NCI-H345 (cell line): ENCODE measurements at places on chromosomes 7 and 10.

DNA sequence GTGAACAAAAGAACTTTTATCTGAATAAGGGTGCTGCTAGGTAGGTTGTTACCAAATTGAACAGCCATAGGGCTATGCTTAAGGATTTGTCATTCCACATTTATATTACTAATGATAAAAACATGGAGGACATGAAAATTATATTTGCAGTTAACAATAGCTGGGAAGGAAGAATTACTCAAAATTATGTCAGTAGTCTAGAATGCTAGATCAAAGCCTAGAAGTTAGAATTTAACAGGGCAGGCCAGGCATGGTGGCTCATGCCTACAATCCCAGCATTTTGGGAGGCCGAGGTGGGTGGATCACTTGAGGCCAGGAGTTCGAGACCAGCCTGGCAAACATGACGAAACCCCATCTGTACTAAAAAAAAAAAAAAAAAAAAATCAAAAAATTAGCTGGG lies 9.4 kb downstream of the STK17A start:
- no peak for DNase-seq

DNA sequence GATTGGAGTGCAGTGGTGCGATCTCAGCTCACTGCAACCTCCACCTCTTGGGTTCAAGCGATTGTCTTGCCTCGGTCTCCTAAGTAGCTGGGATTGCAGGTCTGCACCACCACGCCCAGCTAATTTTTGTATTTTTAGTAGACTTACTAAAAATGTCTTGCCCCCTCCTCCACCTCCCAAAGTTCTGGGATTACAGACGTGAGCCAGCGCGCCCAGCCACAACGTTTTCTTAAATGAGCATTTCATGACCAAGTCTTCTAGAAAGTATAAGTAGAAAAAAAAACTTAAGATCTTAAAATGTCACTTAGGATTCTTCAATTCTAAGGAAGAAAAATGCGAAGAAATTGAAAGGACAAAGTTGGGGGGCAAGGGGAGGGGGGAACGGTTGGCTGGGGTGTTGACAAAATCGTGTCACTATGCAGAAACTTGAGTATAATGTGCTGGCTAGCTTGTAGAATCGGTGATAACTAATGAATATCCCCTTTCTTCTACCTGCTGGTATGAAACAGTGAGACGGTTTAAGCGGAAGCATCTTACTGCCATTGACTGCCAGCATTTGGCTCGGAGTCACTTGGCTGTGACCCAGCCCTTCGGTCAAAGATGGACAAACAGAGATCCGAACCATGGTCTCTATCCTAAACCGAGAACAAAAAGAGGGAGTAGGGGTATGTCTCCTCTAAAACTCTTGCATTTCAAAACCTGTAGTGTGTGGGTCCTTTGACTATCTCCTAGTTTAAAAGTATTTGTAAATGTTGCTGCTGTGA lies 12.7 kb downstream of the FBH1 start:
- DNase-seq, result no peak

DNA sequence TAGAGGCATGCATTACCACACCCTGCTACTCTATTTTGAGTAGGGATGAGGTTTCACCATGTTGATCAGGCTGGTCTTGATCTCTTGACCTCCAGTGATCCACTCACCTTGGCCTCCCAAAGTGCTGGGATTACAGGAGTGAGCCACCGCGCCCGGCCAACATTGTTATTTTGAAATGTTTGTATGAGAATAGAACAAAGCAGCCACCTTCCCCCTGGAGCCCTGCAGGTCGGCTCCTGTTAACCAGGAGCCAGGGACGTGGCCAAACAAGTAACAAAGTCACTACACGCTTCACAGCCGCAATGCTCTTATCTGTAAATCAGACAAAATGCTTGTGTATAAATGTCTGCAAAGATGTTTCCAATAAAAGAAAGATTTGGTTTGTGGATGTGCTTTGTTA lies 295.4 kb downstream of the CNTNAP2 start:
- DNase-seq, result no peak

DNA sequence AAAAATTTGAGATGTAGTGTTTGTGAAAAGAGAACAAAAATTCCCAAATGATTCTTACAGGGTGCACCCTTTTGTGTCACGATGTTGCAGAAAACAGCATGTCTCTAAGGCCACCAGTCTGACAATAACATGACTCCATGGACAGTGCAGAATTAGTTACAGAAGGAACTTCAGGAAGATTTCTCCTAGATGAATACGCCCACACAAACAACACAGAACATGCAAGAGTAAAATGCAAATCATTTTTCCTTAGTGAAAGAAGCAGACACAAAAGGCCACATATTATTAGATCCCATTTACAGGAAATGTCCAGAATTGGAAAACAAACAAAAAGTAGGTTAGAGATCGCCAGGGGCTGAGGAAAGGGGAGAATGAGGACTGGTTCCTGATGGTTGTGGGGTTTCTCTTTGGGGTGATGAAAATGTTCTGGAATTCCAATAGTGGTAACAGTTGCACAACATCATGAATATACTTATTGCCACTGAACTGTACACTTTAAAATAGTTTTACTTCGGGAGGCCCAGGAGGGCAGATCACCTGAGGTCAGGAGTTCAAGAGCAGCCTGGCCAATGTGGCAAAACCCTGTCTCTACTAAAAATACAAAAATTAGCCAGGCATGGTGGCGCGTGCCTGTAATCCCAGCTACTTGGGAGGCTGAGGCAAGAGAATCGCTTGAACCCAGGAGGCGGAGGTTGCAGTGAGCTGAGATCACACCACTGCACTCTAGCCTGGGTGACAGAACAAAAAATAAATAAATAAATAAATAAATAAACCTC lies 10.2 kb downstream of the ZC3HAV1 start:
- no peak for DNase-seq

GRCh38 chr10:1199345-1199673 lies 143.1 kb downstream of the WDR37 start:
- no peak for DNase-seq

GRCh38 chr10:71891437-71891836 lies 40.4 kb upstream of the PSAP start:
- DNase-seq, result no peak

DNA sequence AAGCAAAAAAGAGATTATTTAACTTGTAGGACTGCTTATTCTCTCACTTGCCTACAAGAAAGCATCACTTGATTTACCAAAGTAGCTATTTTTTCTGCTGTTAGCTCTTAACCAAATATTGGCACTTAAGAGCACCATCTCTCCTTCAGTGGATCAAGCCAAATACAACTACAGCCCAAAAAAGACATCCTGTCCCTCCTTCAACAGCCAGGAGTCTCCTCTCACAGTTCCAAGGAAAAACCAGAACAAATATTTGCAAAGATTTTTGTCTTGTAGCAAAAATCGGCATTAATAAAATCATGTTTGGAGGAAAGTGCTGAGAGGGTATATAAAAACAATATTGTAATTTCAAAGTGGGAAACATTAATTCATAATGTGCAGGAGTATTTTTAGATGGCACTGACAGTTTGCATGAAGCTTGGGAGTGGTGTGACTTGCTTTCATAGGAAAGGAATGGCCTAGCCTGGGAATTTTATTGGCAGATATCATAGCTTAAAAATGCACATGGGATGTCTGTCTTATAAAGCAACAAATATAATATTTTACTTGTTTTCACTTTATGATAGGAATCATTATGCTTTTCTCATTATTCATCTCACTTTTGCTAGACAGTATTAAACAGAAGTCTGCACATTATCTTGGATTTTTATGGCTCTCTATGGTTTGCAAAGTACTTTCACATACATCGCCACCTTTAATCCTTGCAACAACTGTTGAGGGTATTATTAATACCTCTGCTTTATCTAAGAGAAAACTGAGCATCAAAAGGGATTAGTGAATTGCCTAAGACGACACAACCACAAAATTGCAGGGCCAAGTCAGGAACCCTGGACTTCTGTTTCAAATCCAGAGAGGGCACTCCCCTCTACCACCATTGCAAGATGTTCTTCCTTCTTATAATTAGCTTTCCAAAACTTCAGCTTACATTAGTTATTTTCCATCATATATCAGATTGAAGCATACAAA lies 103.5 kb downstream of the AGMO start:
- no peak for DNase-seq

GRCh38 chr10:411603-412002 lies 276.3 kb downstream of the ZMYND11 start:
- DNase-seq, result no peak
